ENCODE measurements at places on chromosomes 13 and 19.
A peak's percentile ranks its signal among the peaks of the same experiment; 100 is the strongest.

DNA sequence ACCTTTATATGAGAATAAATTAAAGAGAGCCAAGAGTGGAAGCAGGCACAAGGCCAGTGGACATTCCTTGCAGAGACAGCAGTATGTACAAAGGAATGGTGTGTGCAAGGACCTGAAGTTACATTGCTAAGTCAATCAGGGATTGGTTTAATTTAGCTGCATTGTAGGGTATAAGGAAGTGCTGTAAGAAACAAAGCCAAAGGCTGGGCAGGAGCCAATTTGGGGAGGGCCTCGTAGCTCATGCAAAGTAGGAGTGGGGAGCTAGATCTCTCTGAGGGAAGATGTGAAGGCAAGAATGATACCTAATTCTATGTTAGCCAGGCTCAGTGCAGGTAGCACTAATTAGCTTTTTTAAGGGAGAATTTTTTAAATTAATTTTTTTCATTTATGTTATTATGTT is 76.7 kb downstream of the SLAIN1 start:
- no peak for DNase-seq

- peak; percentile 13 for DNase-seq
These were observed 161.1 kb upstream of the ATXN8OS start for GRCh38 chr13:69946511-69946910.

GRCh38 chr19:49347835-49348234 is 12.6 kb downstream of the CD37 start:
- no peak for DNase-seq

DNA sequence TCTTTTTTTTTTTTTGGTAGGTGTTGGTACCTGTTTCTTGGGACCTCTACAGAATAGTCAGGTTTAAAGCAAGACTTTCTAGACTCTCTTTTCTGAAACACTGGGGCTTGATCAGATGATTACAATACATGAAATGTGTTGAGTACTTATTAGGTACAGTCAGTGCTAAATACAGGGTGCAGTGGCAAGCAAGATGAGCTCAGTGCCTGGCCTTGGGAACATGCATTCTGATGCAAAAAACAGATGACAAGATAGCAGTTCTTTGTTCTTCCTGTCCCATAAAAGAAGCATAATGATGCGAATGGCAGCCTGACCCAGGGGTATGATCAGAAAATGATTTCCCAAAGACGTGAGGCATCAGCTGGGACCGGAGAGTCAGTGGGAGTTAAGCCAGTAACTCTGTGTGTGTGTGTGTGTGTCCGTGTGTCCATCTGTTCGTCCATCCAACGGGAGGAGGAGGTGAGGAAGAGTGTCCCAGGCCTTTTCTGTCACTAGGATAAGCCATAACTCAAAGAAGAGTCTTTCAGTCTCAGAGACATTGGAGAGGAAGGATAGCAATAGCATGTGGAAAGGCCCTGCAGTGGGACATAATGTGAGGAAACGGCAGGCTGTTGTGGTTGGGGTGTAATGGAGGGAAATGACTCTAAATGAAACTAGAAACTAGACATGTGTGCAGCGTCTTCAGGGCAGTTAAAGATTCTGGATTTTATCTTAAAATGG is 32.2 kb downstream of the SLAIN1 start:
- DNase-seq = no peak

DNA sequence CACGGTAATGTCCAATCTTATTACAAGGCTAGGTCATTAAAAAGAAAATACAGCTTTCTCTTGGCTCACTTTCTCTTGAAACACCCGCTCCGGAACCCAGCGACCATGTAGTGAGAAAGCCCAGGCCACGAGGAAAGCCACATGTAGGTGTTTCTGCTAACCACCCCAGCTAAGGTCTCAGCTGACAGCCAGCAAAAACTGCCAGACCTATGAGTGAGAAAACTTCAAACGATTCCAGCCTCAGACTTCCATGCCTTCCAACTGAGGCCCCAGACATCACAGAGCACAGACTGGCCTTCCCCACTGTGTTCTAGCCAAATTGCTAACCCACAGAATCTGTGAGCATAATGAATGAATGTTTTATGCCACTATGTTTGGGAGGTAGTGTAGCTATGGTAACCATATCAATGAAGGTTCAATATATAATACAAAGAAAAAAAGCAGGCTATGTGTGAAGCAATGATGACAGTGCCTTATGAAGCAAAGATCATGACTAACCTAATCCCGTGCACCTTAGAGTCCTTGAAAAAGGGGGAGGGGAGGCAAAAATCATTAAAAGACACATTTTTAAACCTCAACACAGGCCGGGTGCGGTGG is 11.9 kb upstream of the TPTE2 start:
- no peak for DNase-seq

GRCh38 chr19:44988896-44989556 is 12.2 kb upstream of the RELB start:
- DNase-seq = peak; percentile 75

GRCh38 chr13:114328034-114328433 is 13.7 kb downstream of the CHAMP1 start:
- no peak for DNase-seq

DNA sequence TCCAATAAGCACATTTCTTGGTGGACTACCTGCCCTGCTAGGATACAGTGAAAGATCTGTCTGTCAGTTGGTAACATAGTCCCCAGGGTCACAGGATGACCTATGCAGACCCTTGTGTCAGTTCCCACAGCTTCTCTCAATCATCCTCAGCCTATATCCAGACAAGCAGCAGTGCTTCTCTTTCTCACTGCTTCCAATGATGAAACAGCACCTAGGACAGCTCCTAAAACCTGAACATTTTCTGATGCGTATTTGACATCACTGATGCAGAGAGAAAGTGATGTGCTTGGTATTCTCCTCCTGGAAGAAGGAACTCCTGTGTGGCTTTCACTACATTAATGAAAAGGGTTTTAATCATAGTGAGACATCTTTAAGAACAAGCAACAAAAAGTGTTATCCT is 43.7 kb downstream of the ZNF557 start:
- no peak for DNase-seq

- DNase-seq = no peak
These were observed 248.8 kb downstream of the SLITRK5 start for GRCh38 chr13:87919956-87920355.

DNA sequence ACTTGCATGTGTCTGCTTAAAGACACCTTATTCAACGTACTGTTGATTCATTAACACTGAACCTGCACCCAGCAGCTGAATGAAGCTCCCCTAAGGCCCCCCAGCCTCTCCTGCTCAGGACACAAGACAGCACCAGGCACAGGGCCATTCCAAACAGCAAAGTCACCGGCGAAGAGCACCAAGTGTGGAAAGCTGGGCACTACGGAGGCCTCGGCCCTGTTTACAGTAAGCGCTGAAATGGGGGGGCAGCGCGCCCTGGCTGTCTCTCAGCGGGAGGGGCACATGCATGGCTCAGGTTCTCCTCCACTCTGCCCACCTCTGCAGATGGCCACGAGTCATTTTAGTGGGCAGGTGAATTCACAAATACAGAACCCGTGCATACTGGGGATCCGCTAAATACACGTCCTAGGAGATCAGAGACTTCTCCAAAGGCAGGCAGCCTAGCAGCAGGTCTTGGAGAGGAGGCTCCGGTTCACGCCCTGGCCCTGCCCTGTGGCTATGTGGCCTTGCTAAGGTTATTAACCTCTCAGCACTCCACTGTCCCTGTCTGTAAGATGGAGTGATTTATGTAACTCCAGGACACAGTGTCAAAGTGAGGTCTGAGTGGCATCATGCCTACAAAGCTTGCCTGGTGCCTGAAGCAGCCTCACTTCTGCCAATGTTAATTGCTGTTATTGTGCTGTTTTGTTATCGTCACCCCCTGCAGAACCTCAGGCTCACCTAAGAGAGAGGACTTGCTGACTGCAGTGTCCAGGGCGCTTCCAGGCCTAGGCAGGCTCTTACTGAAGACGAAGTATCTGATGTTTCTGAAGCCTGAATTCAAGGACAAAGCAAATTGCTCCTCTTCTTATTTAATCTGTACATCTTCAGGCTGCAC is 207.4 kb upstream of the SOX1 start:
- DNase-seq = no peak

DNA sequence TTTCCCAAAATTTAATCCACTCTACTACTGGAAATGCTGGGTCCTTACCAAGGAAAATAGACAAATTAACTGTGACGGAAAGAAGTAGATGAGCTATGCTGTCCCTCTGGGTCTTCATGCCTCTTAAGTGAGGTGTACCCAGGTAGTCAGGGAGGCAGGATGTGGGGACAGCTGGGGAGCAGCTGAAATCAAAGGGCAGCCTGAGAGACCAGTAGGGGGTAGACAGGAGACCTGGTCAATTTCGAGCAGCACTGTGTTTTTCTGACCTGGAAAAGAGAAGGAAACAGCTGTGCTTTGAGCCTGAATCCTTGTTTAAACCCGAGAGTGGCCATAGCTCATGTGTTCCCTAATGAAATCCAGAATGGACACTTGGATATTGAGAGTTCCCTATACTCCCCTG is 587.3 kb downstream of the EFNB2 start:
- DNase-seq = no peak

DNA sequence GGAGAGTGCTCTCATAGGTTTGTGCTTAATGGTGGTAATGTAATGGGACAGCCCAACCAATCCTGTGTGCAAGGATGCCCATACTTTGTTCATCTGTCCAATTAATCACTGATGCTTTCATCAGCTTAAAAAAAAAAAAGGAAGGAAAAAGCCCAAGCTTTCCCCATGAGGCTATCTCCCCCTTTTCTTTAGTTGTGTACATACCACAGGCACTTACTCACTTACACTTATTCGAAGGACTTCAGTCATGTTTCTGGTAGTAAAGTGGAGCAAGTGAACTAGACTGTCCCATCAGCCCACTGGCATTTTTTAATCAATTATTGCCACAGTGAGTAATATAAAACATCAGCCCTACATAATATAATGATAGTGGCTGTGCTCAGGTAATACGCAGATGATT is 183.5 kb upstream of the UFM1 start:
- DNase-seq = no peak

DNA sequence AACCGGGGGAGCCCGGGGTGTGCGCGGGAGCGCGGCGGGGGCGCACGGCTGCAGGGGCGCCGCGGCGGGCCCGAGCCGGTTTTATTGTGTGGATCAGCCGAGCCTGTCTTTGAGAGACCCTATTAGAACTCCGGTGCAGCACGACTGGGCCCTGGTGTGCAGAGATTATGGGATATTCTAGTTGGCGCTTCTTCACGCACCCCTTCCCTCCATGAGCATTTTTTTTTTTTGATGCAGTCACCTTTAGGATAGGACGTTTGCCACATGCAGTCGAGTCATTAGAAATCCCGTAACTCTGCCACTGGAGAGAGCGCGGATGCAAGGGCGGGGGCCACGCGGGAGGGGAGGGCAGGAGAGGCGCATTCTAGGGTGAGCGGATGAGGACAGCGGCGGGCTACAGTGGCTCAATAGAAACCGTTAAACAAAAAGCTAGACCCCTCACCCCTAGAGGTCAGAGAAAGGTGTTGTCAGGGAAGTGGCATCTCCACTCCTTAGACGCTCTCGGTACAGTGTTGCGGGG is 3.7 kb downstream of the FGF9 start:
- DNase-seq = no peak

Data from NCI-H446 (cell line).